ENCODE measurements at places on chromosomes 2 and 18. TPM values are rescaled to one million over a fixed set of nuclear protein-coding genes. Genes with fewer than 3 reads are reported as not detected.

GRCh38 chr18:74478880-74479279 lies 17.3 kb upstream of the CNDP2 start:
- DNase-seq, result no peak
- H3K36me3 ChIP-seq, result no peaks in the 10 kb centered on the region
- H3K4me3 ChIP-seq, result no peak overlapping the region
- H3K27ac ChIP-seq, result no peak overlapping the region
- no peaks in the 10 kb centered on the region for H3K27me3 ChIP-seq

DNA sequence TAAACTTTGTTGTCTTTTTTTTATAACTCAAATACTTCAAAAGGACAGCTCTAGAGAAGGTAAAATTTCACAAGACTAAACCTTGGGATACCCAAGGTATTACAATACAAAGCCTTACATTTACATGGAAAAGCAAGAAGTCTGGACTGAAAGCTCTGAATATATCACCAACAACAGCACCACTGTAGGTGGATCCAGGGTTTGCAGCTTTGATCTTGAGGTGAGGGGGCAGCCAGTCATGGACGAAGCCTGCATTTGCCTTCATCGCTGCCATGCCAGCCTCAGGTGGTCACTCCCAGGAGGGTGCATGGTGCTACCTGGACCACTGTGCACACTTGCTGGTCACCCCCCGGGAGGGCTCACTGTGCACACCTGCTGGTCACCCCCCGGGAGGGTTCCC lies 36.6 kb downstream of the RBFA start:
- H3K4me3 ChIP-seq, result no peak overlapping the region
- H3K4me1 ChIP-seq, result peaks cover 5% of the 10 kb centered on the region
- DNase-seq, result no peak
- H3K36me3 ChIP-seq, result no peaks in the 10 kb centered on the region

- no peak overlapping the region for H3K27ac ChIP-seq
- H3K27me3 ChIP-seq, result no peaks in the 10 kb centered on the region
- no peak for DNase-seq
- no peaks in the 10 kb centered on the region for H3K4me1 ChIP-seq
- no peak overlapping the region for H3K4me3 ChIP-seq
- no peaks in the 10 kb centered on the region for H3K36me3 ChIP-seq
Observed at GRCh38 chr2:116676776-116677175, 1137.7 kb upstream of the DDX18 start.

NYAP2 gene
- not detected for total RNA-seq

- peaks cover 10% of the 10 kb centered on the region for H3K4me1 ChIP-seq
- no peak overlapping the region for H3K27ac ChIP-seq
- no peaks in the 10 kb centered on the region for H3K36me3 ChIP-seq
Observed at GRCh38 chr18:63951302-63951705, 2.2 kb downstream of the HMSD start.

All from suprapubic skin (tissue), 4 donors.